ENCODE measurements at places on chromosomes 4 and X.

- DNase-seq: no peak
Observed at GRCh38 chr4:90816754-90817153, 689.6 kb downstream of the CCSER1 start.

GRCh38 chr4:54484383-54484782, 173.4 kb upstream of the KIT start:
- DNase-seq: no peak

- peak; percentile 10 for DNase-seq
Observed at GRCh38 chr4:137125011-137125410, 407.3 kb downstream of the PCDH18 start.

GRCh38 chr4:113222471-113222870, 173.0 kb downstream of the ANK2 start:
- DNase-seq: no peak

- DNase-seq: no peak
Observed at GRCh38 chr4:112370466-112370865, 73.3 kb downstream of the ALPK1 start.

DNA sequence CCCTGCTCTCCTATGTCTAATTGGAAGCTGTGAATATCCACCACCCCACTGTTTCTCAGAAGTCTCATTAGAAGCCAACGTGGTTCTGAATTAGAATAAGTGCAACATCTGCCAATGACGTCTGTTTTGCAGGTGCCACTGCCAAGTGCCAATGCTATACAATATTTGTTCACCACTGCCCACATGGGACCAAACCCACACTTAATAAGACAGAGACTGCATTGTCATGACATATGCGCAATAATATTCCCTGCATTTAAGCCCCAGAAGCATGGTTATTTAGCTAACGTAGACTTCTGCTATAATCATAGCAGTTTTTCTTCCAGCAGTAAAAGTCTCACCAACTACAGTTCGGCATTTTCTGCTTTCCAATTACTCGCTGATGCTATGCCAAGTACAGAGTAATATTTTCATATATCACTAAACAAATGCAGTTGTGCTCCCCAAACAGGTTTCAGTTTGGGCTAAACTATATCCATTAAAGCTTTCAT, 262.5 kb upstream of the PCDH18 start:
- DNase-seq: no peak

- DNase-seq: no peak
Observed at GRCh38 chrX:41739871-41740270, 15.9 kb downstream of the GPR82 start.

GRCh38 chrX:1178580-1179057, 33.8 kb downstream of the CRLF2 start:
- DNase-seq: peak; percentile 6

DNA sequence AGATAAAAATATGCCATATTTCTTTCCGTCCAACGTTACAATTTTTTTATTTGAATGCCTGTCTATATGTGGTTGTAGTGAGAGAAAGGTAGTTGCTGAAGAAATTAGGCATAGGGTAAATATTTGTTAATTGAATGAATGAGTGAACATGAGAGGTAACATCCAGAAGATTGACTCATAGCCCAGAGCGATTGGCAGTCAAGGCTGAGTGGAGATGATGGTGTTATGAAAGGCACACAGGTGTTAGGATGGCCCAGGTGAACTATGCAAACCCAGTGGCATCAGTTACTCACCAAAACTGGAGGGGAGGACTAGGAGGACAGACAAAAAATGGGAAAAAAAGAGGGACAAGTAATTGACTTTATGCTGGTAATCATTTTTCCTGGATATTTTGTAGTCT, 31.7 kb upstream of the SPRY1 start:
- DNase-seq: no peak

DNA sequence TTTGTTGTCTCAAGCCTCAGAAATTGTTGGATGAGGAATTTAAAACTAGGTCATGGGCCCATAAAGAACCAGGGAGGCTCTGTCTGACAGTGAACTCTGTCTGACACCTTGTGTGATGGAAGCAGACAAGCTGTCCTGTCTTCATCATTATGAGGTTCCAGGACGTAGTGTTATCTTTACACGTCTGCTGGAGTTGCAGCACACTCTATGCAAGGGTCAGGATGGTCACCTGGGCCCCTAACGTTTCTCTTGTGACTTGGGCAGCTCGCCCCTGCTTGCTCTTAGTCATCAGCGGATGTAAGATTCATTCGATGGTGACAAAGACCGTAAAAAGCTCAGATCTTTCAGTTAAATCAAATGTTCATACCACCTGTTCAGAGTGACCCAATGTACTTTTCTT, 92.0 kb upstream of the ADGRG2 start:
- DNase-seq: no peak

- no peak for DNase-seq
Observed at GRCh38 chrX:149641432-149641831, 9.8 kb upstream of the TMEM185A start.

DNA sequence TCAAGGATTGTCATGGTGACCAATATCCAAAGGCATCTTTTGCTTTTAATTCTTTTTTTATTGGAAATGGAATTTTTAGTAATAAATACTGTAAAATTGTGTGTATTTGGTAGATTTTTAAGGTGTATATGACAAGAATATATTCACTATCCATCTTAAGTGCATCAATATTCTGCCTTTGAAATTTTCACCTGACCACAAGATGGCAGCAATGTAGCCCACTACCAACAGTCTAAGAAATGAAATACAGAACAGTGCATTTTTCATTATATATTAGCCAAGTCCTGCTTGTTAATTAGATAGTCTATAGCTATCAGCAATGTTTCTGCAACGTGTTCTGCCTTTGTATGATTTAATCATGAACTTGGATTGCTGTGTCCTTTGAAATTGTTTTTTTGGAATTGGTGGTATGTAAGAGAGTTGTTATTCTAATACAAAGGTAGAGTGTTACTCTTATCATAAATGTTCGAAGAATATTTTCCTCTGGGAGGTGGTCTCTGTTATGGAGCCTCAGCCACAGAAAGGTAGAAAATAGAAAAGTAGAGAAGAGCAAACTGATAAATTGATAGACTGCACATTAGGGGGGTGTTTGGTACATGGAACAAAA, 38.2 kb downstream of the HPGDS start:
- peak; percentile 73 for DNase-seq

DNA sequence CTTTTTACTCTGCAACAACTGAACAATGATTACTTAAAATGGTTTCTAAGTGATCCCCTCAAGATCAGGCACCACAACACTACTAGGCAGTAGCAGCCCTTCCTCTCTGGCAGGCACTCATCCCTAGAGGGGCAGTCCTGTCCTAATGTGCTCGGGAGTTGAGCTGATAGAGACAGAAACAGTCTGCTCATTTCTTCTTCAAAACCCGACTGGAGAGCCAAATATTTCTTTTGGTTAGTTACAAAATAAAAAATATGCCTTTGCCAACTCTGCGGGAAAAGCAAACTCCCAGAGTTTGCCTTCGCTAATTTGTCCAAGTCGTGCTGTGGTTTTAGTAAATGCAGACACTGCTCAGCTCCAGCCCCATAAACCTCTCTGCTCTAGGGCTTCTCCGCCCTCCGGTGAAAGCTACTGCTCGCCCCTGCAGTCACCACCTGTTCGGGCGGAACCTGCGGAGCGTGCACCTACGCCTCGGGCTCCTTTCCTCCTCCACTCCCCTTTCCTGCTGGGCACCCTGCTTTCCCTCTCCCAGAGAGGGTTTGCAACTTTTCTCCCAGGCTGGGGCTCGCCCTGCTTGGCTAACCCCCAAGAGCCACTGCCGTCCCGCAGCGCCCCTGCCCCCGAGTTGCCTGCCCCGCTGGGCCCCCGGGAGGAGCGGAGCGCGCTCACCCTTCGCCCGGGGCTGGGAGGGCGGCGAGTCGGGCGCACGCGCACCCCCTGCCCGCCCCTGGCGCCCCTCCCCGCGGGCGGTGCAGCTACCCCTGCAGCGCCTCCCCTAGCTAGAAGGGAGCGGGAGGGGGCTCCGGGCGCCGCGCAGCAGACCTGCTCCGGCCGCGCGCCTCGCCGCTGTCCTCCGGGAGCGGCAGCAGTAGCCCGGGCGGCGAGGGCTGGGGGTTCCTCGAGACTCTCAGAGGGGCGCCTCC, at the start of gene NPNT:
TSS of gene NPNT (plus strand) at position 812 of the 923 bp plus-strand sequence. CDS start 182 bp downstream, outside the sequence.
- no peak for DNase-seq

- DNase-seq: peak; percentile 6
Observed at GRCh38 chr4:187209921-187210613, 486.4 kb upstream of the FAT1 start.

DNA sequence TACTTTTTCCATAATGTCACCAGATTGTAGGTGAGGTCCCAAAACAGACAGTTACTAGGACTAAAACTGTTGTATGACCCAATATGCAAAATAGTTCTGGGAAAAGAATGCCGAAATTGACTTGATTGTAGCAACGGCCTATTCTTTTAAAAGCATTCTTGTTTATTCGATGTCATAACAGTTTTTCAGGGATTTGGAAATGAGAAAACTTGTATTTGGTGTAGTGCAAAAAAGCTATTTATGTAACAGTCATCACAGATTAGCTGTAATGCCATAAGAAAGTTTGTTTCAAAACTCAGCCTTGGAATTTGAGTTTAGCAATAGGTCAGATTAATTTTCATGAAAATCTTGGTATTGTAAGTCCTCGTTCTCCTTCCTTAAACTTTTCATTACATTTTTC, 69.2 kb upstream of the DIAPH2 start:
- no peak for DNase-seq

- DNase-seq: no peak
Observed at GRCh38 chr4:67325791-67326190, 219.5 kb downstream of the CENPC start.

GRCh38 chrX:9130031-9130430, 96.1 kb upstream of the FAM9B start:
- DNase-seq: no peak

DNA sequence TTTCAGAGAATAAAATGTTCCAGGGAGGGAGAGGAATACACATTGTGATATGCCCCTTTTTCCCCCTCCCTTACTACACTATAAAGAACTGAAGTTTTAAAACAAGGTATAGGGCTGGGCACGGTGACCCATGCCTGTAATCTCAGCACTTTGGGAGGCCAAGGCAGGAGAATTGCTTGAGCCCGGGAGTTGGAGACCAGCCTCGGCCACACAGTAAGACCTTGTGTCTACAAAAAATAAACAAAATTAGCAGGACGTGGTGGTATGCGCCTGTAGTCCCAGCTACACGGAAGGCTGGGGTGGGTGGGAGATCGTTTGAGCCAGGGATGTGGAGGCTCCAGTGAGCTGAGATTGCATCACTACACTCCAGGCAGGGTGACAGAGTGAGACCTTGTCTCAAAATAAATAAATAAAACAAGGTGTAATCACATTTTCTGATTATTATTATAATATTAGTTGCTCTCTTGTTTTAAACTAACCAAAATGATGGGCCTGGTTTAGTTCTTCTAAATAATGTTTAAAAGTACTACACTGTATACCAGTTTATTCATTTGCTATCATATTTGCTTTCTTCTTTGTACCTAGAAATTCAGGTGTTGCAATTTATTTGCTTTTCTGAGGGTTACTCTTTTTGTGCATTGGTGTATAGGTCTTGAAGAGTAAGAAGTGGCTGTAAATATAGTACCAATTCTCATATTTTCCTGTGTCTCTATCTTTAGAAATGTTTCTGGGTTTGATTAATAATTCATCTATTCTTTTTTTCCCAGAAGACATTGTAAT, 8.8 kb downstream of the TBC1D8B start:
- peak; percentile 4 for DNase-seq

DNA sequence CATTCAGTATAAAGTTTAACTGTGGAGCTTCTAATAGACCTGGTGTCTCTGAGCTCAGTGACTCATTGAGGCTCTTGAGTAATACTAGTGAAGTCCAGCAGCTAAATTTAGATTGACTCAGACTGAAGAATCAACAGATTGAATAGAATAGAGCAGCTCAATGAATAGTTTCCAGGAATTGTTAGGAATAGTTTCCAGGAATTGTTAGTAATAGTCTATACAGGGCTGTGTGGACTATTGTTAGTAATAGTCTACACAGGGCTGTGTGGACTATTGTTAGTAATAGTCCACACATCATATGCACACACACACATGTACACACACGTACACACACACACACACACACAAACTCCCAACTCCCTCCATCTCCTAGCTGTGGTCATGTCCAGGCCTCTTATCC, 3.0 kb downstream of the GIMD1 start:
- DNase-seq: peak; percentile 92

- peak; percentile 90 for DNase-seq
Observed at GRCh38 chrX:37349221-37350033, at the start of gene PRRG1. Gene PRRG1 (plus strand): TSS chrX:37349364. CDS start chrX:37406250, 56,886 bp downstream.

GRCh38 chr4:47654972-47655693, 170.1 kb downstream of the ATP10D start:
- DNase-seq: no peak

- DNase-seq: peak; percentile 14
Observed at GRCh38 chr4:150609131-150609530, 27.2 kb downstream of the MAB21L2 start.

- no peak for DNase-seq
Observed at GRCh38 chr4:66602622-66603021, 932.3 kb upstream of the EPHA5 start.

GRCh38 chr4:187276736-187277408, 553.2 kb upstream of the FAT1 start:
- DNase-seq: peak; percentile 28

GRCh38 chrX:7133050-7133440, 14.5 kb upstream of the STS start:
- DNase-seq: peak; percentile 16

DNA sequence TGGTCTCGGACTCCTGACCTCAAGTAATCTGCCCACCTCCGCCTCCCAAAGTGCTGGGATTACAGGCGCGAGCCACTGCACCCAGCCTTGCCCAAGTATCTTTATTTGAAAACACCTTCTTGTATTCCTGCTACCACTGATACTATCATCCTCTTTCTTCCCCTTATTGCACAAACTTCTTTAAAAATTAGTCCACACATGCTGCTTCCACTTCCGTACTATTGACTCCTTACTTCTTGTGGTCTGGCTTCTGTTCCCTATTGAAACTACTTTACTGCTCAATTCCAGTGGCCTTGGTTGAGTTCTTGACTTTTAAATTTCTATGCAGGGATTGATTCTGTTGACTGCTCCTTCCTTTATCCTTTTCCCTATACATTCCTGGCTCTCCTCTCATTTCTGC, 38.8 kb downstream of the MTM1 start:
- no peak for DNase-seq

DNA sequence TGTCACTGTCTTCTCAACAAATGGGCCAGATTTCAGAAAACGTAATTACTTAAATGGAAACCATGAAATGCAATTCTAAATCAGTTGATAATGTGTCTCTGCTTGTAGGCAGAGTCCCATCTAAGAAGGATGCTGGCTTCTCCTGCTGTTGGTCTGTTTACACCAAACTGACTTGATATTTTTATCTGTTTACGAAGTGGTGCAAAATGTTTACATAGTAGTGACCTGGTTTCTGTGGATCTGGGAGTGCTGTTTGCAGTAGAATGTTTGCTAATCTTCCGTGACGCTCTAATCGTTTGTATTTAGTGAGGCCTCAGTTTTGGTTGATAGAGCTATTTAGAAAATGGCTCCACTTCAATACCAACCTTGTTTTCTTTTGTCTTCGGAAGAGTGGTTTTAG, 213.5 kb downstream of the VEGFC start:
- no peak for DNase-seq

- no peak for DNase-seq
Observed at GRCh38 chr4:70802928-70803580, 36.6 kb downstream of the GRSF1 start.
